ENCODE measurements at places on chromosomes 1 and 21.

DNA sequence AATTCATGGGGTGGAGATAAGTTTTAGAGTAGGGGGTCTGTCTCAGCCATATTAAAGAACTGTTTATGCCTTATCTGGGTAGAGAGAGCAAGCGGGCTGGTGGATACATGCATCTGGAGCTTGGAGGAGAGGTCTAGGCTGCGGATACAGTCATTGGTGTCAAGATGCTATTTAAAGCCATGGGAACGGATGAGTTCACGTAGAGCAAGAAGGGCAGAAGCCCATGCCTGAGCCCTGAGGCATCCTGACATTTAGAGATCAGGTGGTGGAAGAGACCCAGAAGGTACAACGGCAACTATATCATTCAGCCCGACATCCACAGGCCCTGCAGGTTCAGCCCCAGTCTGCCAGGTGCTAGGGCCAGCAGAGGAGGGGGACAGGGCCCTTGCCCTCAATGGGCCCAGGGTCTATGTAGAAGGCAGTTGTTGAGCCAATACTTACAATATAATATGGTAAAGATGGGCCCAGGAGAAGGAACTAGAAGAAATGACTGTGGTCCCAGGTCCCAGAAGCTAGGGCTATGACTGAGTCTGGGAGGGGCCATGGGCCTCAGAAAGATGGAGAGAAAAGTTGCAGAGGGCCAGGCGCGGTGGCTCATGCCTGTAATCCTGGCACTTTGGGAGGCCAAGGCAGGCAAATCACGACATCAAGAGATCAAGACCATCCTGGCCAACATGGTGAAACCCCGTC lies 15.2 kb upstream of the CHI3L1 start:
- DNase-seq: no peak

- DNase-seq: no peak
These were observed 84.7 kb downstream of the LHX9 start for GRCh38 chr1:198001776-198002408.

DNA sequence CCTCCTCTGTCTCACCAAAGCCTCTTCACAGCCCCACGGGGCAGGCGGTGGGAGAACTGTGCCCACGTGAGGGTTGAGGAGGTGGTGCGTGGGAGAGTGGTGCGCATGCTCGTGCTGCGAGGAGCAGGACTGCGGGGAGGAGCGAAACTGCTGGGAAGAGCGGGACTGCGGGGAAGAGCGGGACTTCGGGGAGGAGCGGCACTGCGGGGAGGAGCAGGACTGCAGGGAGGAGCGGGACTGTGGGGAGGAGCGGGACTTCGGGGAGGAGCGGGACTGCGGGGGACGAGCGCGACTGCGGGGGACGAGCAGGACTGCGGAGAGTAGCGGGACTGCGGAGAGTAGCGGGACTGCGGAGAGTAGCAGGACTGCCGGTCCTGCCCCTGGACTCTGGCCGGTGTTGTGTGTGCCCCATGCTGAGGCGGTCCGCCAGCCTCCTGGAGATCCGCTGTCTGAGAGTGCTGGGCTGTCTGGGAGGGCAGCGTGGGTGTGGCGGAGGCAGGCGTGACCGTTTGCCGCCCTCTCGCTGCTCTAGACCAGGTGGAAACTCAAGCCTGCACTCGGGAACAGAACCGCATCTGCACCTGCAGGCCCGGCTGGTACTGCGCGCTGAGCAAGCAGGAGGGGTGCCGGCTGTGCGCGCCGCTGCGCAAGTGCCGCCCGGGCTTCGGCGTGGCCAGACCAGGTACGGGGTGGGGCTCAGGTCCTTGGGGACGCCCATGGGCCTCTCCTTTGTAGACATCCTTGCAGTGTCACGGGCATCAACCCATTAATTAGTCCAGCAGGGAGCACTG lies 24.6 kb downstream of the TNFRSF1B start:
- DNase-seq: no peak

DNA sequence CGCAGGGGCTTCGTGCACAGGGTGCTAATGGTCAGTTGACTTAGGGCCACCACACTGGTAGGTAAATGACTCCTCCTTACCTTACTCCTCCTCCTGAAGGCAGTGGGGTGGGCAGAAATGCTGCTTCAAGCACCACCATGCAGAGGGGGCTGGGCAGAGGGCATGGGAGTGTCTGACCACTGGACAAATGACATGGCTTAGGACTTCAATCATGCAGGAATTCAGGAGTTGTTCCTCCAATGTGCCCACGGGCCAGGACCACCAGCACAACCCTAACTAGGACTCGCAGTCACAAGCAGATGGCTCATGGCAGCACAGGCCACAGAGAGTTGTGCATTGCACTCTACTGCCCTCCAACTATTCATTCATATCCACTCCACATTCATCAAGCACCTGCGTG lies 65.7 kb downstream of the KCND3 start:
- no peak for DNase-seq

DNA sequence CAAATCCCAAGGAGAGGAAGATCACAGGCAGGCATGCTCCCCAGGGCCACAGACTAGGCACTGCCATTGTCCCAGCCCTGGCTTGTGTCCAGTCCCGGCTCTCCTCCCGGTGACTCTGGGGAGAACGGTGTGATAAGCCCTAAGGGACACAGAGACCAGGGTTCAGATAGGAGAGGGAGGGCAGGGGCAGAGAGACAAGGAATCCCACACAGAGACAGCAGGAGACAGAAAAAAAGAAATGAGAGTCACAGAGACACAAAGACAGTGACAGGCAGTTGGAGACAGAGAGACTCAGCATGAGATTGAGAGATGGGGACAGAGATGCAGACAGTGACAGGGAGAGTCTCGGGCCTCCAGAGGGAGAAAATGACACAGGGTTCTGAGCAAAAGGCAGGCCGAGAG lies 361 bp downstream of the INSRR start:
- no peak for DNase-seq

- DNase-seq: no peak
These were observed 19.7 kb upstream of the TLCD4 start for GRCh38 chr1:95097426-95097825.

GRCh38 chr1:219666242-219666641 lies 53.3 kb upstream of the ZC3H11B start:
- DNase-seq: peak; percentile 92

GRCh38 chr1:96073100-96073499 lies 648.5 kb upstream of the PTBP2 start:
- no peak for DNase-seq

GRCh38 chr21:41680444-41681347 lies 86.2 kb downstream of the RIPK4 start:
- no peak for DNase-seq

- DNase-seq: peak; percentile 94
These were observed 8.7 kb upstream of the CD34 start for GRCh38 chr1:207919523-207920170.

DNA sequence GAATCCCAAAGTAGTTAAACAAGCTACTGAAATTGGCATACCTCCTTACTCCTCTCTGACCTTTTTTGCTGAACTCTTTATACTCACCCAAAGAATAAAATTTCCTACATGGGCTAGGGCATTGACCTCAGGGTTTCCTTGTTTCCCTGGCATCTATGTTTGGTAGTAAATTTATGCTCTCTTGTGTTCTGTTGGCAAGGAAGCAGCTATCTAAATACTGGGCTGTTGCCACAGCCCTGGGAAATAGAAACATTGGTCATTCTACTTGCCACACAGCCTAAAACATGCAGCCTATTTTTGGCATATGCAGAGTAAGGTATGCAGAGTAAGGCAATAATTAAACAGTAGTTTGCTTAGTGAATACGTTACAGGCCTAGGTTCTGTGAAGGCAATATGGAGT lies 351.4 kb downstream of the HLX start:
- peak; percentile 13 for DNase-seq

GRCh38 chr1:71987181-71987580 lies 295.2 kb downstream of the NEGR1 start:
- DNase-seq: no peak

DNA sequence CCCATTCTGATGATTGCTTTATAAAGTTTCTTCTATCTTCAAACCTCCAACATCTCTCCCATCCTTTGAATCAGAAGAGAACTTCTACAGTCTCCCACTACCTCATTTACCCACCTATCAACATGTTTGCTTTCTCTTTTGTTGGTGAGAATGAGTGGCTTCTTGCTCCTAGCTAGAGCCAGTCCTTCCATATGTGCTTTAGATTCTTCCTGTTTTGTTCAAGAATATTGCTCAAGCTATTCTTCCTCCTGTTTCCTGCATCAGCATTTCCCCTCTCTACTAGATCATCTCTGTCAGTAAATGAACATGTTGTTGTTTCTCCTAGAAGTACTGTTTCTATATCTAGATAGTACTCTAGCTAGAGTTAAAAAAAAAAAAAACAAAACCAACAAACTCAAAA lies 6.3 kb downstream of the ATF6 start:
- no peak for DNase-seq

- DNase-seq: no peak
These were observed 124.0 kb downstream of the EDEM3 start for GRCh38 chr1:184630679-184631060.
